ENCODE measurements at places on chromosomes 7 and 10. TPM values are rescaled to one million over a fixed set of nuclear protein-coding genes. Genes with fewer than 3 reads are reported as not detected.

GRCh38 chr7:55185941-55186609 is 167.3 kb downstream of the EGFR start:
- peak; percentile 60 for DNase-seq

LRRC17 gene
- 10.5 TPM for total RNA-seq

ASB10 gene
- total RNA-seq: not detected

ECHDC3 gene
- 12.2 TPM for total RNA-seq

DNA sequence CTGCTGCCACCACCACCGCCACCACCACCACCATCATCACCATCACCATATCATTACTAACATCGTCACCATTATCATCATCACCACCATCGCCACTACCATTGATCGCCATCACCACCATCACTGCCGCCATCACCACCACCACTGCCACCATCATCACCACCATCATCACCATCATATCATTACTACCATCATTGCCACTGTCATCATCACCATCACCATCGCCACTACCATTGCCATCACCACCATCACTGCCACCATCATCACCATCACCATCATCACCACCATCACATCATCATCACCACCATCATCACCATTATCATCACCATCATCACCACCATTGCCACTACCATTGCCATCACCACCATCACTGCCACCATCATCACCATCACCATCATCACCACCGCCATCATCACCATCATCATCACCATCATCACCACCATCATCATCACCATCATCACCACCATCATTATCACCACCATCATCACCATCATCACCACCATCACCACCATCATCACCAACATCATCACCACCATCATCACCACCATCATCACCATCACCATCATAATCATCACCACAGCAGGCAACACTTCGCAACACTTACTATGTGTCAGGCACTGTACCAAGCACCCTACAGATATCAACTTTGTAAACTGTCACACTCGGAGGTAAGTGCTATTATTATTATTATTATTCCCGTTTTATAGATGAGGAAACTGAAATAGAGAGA is 19.3 kb downstream of the NMT2 start:
- DNase-seq: no peak

DNA sequence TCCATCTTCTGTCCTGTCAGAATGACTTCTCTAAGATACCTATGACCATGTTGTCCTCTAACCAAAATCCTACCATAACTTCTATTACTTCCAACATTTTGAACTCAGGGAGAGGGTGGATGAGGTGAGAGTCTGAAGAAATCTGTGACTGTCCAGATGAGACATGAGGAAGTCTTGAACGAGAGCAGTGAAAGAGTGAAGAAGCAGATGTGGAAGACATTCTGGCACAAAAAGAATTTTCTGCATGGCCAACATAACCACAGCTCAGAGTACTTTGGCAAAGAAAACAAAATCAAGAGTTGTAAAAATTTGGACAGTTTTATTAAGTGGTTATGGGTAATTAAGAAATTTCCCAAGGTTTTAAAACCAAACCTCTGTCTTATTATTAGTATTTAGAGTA is 141.6 kb downstream of the CPEB3 start:
- no peak for DNase-seq

DNA sequence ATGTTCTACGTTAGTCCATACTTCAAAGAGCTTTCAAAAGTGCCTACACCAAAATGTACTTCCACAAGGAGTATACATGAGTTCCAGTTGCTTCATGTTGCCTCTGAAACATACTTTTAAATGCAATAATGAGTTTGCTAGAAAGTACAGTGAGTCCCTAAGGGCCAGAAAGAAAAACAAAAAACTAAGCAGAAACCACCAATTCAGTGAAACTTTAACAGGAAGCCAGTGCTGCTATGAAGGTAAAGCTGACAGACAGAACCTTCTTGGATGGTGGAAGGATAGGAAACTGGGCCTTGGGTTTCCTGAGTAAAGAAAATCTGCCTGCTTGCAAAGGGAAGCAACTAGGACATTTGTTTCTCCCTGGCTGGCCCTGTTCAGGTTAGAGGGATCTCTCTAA is 104.2 kb downstream of the CTTNBP2 start:
- no peak for DNase-seq

WEE2 gene
- not detected for total RNA-seq

MYL10 gene
- total RNA-seq: not detected

- DNase-seq: peak; percentile 35
These were observed 604 bp upstream of the STAM start for GRCh38 chr10:17643339-17643754.

DNA sequence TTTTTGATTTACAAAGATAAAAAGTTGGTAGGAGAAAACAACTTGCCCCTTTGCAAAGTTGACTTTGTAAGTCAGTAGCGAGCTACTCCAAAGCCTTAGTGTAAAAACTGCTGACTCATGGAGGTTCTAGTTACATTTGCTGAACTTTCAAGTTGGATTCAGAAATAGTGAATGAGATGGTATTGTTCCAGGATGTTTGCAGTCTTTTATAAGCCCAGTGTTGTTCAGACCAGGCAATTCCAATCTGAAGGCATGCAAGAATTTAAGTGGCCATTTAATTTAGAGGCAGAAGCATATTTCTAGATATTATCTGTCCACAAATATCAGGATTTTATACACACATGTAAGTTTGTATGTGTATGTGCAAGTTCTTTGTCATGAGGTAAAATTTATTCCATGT is 21.6 kb downstream of the TES start:
- no peak for DNase-seq

CPA2 gene
- not detected for total RNA-seq

- DNase-seq: no peak
These were observed 54.5 kb downstream of the PARD3 start for GRCh38 chr10:34760606-34761005.

SPAG6 gene
- not detected for total RNA-seq

DNA sequence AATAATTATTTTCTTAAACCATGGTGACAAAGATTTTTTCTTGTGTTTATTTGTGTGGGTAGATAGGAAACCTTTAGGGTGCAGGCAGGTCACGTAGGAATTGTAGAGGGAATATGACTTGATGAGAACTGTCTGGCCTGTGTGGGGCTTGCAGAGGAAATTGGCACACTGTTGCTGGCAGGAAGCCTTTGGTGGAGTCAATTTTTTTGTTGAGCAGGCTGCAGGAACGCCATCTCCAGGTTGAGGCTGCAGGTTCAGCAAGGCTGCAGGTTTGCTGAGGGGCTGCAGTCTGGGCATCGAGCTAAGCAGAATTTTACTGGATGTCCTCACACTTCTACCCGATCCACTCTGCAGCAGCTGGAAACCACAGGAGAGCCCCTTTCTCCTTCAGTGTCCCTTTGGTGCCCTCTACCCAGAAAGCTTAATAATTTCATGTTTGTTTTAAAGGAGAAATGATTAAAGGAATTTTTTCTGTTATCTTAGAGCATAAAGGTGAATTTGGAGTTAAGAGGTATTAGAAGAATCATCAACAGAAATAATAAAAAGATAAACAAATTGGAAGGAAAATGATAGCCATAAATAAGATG is 37.0 kb downstream of the TBC1D12 start:
- no peak for DNase-seq

GRCh38 chr7:87217983-87218653 is 1.4 kb downstream of the TMEM243 start:
- DNase-seq: no peak

- DNase-seq: no peak
These were observed 447.9 kb upstream of the PFKP start for GRCh38 chr10:2619472-2619871.

NXPH1 gene
- total RNA-seq: 0.32 TPM

TMEM229A gene
- not detected for total RNA-seq

PHYHIPL gene
- not detected for total RNA-seq

HMX3 gene
- total RNA-seq: not detected

DNA sequence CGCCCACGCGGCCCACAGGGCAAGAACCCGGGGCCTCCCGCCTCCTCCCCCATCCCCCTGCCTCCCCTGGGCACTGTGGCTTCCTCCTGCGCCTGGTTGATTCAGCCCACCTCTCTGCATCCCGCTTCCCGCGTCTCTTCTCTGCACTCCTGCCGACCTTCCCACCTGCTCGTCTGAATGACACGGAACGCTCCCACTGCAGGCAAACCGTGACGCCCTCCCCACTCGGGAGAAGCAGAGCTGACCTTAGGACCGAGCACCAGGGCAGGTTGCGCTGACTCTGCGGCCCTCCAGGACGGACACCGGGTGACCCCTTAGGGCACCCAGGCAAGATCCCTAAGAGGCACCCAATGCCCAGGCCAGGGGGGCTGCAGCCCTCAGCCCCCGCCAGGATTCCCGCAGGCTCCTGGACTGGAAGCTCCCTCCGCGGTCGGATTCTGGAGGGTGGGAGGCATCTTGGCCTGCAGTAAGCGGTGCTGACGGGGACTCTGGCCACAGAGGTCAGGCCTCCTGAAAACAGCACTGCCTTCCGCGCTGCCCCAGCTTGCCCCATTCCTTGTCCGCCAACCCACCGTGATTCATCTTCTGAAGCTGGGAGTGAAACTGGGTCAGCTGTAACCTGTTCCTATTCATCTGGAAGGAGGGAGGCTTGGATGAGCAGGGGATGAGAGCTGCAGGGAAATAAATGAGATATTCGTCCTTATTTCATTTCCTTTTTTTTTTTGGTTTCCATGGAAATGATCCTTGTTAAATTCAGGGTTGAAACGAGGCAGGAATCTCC is 990 bp downstream of the CALML3 start:
- DNase-seq: no peak

GRCh38 chr7:18760046-18760445 is 264.5 kb downstream of the HDAC9 start:
- no peak for DNase-seq

DNA sequence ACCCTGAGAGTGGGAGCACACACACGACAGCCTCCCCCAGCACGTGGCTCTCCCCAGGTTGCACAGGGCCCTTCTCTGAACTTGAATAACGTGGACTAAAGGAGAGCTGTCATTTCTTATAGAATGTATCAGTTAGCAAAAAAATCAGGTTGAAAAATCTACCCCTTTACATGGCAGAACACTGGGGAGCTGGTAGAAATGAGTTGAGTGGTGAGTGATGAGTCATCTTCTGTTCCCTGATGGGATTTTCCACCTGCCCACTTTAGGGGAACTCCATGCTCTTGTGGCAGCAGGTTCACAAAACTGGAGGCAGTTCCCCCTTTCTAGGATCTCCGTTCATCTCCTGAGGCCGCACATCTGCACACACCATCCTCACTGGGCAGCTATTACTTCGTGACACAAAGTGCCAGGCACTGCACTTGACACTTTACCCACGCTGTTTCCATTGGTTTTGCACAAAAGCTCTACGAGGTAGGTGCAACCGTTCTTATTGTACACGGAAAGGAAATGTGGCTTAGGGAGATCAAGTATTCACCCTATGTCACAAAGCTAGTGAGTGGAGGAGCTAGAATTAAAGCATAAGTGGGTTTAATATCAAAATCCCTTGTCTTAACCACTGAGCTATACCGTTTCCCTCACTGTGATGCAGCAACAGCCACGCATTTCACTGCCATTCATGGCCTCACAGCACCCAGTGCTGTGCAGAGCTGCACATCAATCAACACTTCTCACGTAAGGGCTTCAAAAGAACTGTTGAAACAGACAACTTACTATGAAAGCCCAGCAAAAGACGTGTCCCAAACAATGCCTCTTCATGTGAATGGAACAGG is 80.2 kb downstream of the RNF216 start:
- DNase-seq: no peak

GRCh38 chr7:116087984-116088383 is 57.4 kb upstream of the TFEC start:
- DNase-seq: no peak

DNA sequence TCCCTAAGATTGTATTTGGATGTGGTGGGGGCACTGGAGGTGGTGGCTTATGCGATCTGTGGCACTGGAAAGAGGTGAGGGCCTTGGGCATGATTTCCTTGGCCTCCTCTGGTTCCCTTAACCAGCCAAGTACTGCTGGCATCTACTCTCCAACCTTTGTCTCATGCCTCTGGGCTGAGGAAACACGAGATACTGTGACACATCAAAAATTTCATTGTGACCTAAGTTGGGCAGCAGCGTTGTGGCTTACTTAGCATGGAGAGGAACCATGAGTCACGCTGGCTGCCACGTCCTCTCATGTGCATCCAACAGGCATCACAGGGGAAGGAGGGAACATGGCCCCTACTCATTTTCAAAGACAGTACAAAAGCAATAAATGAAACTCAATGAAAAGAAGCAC is 29.7 kb upstream of the GSDME start:
- peak; percentile 49 for DNase-seq

DNA sequence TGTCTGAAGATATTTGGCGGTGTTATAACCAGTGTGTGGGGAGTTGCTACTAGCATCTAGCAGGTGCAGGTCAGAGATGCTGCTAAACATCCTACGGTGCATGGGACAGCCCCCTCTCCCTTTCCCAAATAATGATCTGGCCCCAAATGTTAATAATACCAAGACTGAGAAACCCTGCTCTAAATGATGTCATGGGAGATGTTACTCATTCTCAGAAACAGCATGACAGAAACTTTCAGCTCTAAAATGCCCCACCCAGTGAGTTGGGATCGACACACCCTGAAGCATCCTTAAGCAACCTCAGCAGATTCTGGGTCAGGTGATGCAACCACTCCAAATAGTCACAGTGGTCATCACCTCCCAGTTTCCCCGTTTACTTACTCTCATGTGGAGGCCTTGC is 108.8 kb upstream of the MPP7 start:
- no peak for DNase-seq

CALCR gene
- total RNA-seq: not detected

PGAM2 gene
- total RNA-seq: not detected

Data from ascending aorta (tissue), 2 donors.